Mesendoderm (in vitro differentiated cells): ENCODE measurements at places on chromosomes 7 and 10.

- DNase-seq, result no peak
Measured at GRCh38 chr7:106839511-106839910, 25.6 kb upstream of the PIK3CG start.

- no peak for DNase-seq
Measured at GRCh38 chr10:111079781-111080180, 3.0 kb downstream of the ADRA2A start.

DNA sequence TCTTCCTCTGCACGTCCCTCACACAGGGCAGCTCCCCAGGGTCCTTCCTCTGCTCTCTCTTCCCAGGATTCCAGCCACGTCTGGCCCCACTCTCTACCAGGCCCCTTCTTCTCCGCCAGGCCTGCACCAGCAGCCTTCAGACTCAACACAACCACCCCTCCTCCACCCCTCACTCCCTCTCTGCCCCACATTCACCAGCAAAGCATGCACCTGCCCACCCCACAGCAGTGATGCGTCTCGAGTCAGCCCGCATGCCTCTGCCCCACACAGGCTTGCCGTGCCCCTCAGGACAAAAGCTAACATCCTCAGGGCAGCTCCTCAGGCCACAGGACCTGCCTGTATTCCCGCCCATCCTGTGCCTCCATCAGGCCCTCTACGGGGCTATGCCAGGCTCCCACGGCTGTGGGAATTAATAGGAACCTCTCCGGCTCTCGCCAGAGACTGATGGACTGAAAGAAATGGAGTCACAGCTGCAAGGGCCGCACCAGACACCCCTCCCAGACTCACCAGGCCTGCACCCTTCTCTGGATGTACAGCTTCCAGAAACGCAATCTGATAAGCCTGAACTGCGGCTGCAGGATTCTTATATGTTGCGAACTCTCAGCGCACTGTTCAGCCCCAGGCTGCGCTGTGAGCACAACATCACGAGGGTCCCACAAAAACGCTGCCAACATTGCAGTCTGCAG is 100.1 kb downstream of the CYTH3 start:
- no peak for DNase-seq

GRCh38 chr10:47233631-47234030 is 66.4 kb upstream of the GDF10 start:
- DNase-seq, result peak; percentile 34

GRCh38 chr7:22799633-22800032 is 23.0 kb downstream of the TOMM7 start:
- no peak for DNase-seq

DNA sequence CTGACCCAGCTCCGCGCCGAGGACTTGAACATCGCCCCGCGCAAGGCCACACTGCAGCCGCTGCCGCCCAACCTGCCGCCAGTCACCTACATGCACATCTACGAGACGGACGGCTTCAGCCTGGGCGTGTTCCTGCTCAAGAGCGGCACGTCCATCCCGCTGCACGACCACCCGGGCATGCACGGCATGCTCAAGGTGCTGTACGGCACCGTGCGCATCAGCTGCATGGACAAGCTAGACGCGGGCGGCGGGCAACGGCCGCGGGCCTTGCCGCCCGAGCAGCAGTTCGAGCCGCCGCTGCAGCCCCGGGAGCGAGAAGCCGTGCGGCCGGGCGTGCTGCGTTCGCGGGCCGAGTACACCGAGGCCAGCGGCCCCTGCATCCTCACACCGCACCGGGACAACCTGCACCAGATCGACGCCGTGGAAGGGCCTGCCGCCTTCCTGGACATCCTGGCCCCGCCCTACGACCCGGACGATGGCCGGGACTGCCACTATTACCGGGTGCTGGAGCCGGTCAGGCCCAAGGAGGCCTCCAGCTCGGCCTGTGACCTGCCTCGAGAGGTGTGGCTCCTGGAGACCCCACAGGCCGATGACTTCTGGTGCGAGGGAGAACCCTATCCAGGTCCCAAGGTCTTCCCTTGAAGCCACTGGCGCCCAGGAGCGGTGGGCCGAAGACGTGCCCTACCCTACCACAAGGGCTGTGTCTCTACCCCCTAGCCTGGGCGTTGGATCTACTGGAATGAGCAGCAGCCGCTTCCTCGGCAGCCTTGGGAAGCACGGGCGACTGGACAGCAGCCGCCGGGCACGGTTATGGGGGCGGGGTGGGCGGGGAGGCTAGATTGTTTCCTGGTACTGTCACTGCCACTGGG is 945 bp downstream of the ADO start:
- DNase-seq, result peak; percentile 77

DNA sequence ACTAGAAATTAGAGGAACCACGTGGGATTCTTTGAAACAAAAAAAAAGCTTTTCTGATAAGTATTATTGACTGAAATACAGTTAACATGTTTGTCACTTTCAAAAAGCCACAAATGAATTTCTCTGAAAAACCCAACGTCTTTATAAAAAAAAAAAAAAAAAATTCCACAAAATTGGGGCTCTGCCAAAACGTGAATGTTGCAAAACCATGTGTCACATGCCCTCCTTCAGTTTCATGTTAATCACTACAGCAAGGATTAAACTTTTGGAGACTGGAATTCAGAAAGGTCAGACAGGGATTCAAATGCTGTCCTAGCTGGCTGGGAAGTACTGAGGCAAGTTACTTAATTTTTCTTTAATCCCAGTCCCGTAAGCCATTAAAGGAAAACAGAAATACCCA is 278.0 kb upstream of the KLF14 start:
- no peak for DNase-seq

- DNase-seq, result no peak
Measured at GRCh38 chr10:113947184-113948041, 93.0 kb downstream of the NHLRC2 start.

DNA sequence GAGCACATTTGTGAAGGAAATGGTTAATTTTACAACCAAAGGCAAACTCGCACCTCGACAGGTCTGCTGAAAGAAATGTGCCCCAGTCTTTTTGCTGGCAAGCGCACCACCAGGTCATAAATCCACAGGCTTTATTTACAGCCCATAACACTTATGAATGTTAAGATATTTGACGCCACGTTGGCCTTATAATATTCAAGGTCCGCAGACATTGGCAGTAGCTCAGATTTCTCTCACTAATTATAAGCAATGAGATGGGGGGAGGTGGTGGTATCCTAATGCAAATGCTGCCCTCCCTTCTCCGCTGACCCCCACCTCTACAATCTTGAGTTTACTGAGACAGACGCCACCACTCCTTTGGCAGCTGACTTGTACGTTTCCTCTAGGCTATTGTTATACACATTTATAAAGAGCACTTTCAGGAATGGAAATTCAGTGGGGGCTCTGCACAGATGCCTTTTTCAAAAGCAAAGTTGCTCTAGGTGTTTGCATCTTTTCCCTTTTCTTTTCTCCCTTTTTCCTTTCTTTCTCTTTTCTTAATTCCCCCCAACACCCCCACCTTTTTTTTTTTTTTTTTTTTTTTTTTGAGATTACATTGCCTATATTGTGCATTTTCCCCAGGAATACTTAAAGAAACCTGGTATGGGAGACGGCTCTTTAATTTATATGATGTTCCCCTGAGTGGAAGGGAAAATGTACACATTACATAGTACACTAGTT is 6.7 kb downstream of the TCF7L2 start:
- DNase-seq, result no peak

GRCh38 chr10:129418496-129419225 is 48.4 kb upstream of the MGMT start:
- DNase-seq, result no peak
